ENCODE measurements at places on chromosomes 2 and 18.
A peak's percentile ranks its signal among the peaks of the same experiment; 100 is the strongest.

GRCh38 chr2:17353263-17353662 is 165.0 kb downstream of the RAD51AP2 start:
- DNase-seq = no peak

GRCh38 chr2:233228376-233228775 is 23.1 kb upstream of the ATG16L1 start:
- DNase-seq = no peak

- no peak for DNase-seq
Measured at GRCh38 chr2:25220313-25220712, 51.9 kb upstream of the POMC start.

DNA sequence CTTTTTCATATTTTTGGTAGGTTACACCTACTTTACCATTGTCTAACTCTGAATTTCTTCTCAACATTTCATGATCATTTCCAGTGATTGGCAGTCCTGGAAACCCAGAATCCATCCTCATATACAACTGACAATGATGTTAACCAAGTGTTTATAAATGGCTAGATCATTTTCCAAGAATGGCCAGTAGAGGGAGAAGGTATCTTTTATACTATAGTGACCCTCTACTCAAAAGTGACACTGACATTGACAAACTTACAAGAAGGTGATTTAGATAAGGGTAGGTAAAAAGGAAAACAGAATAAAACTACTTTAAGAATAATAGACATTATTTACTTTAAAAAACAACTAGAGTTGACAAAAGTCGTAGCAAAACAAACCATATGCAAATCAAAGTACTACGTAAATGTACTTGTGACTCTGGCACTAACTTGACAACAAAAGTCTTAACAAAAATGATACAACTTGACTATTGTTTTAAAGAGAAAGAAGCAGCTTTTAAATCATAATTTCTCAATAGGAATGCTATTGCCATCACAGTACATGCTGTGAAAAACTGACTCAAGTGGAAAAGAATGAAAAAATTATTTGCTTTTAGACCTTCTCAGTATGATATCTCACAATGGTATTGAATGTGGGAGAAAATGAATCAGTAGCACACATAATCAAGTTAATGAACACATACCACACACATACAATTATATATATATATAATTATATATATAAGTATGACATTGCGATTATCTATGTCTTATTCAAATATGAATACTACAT is 76.6 kb upstream of the GRB14 start:
- DNase-seq = peak; percentile 43

DNA sequence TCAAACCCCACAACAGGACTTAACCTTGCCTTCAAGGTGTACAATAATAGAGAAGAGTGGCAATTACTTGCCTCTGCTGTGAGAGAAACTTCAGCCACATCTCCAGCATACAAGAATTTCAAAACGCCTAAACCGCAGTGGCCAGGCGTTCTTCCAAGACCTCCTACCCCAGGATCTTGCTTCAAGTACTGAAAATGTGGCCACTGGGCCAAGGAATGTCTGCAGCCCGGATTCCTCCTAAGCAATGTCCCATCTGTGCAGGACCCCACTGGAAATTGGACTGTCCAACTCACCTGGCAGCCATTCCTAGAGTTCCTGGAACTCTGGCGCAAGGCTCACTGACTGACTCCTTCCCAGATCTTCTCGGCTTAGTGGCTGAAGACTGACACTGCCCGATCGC is 2.8 kb upstream of the CYB5A start:
- no peak for DNase-seq

DNA sequence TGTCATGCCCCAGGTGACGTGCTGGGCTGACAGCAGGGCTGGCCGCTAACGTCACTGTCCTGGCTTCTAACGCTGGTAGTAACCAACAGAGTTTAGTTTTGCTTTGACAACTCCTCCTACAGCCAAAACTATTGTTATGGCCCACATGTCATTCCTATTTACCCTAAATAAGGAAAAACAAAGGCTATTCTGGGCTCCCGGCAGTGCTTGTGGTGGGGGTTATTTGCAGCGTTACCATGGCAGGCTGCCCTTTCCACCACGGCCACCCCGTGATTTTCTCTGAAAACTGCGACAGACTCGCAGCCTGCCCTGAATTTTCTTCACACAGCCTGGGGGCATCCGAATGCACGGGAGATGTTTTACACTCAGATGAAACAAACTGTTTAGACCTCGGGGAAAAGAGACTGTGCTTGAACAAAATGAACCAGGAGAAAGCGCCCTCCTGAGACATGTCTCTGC is 115.2 kb downstream of the FAM210A start:
- DNase-seq = no peak

- DNase-seq = no peak
Measured at GRCh38 chr2:69677914-69678313, 34.4 kb upstream of the AAK1 start.

DNA sequence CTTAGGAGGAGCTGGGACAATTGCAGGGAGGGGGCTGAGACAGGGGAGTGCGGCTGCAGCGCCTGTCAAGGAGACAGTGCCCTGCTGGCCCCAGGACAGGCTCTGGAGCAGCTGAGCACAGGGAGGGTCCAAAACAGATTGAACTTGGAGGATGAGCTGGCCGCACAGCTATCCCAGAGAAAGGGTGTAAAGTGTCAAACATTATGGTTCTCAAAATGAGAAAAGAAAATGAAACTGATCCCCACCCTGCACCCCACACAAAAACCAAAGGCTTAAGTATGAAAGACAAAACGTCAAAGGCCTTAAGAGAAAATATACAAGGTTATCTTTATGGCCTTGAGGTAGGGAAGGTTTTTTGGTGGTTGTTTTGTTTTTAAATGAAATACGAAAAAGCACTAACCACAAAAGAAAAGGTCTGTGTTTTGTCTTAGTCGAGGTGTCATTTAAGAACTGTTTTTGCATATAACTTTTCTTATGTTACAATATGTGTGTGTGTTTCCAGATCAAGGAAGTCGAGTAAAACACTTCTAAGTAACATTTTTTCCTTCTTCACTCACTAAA is 111.8 kb downstream of the HDAC4 start:
- no peak for DNase-seq

- no peak for DNase-seq
Measured at GRCh38 chr2:46722142-46722541, 193.5 kb downstream of the MCFD2 start.

DNA sequence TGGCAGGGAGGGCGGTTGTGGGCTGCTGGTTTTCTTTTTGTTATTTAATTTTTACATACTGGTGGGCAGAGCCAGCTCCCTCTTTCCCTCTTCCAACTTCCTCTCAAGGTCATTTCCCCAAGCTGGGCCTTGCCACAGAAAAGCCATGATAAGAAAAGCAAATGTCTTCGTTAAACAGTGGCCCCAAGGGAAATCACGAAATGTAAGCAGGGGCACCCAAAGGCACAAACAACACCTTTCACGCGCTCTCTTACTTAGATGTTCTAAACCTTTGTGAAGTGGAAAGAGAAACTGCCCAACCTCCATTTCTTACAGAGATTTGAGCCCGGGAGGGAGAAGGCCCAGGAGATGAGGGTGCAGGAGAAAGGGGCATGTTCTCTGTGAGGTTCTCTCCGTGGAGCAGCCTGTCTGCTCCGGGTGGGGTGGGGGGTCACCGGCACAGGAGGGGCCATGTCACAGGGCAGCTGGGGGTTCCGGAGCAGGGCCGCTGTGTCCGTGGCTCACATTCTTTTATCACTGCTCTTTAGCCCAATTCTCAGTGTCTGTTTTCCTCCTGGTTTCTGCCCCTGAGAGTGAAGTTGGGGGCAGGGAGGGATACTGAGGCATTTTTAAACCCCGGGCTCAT is 190.7 kb upstream of the GATA6 start:
- no peak for DNase-seq

DNA sequence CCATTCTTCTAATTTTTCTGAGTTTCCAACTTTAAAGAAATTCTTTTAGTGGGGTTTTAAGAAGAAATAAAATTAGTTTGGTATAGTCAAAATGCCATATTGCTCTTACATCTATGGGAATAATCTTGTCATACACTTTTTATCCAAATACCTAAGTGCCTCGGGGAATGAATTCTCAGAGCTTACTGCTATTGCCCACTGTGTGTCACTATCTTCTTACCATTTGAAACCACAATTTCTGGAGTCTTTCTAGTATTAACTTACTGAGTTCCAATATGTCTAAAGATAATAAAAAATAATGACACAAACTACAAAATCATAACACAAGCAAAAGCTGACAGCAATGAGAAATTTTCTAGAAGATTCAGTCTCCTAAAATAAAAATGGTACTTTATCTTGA is 23.7 kb upstream of the DNAH6 start:
- no peak for DNase-seq

GRCh38 chr2:881204-881918 is 69.3 kb upstream of the SNTG2 start:
- DNase-seq = no peak

DNA sequence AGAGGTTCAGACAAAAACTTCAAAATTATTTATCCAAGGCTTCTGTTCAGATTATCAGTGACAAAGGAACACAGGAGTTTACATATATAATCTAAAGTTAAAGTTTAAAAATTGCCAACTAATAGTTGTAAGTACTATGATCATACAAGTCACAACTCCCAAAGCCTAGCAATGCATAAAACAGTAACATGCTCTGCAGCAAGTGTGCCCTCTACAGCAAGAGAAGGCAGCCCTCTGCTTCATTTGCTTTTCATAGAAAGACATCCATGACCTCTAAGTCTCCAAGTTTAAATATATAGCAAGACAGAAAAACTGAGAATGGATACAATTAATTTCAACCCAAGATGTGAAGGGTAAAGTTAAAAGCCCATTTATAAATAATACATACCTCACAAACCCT is 13.3 kb downstream of the RAB1A start:
- DNase-seq = no peak

All from NCI-H748 treated with DMSO at 0.1 percent for 48 hours (cell line).